ENCODE measurements at places on chromosomes 6 and 20.

DNA sequence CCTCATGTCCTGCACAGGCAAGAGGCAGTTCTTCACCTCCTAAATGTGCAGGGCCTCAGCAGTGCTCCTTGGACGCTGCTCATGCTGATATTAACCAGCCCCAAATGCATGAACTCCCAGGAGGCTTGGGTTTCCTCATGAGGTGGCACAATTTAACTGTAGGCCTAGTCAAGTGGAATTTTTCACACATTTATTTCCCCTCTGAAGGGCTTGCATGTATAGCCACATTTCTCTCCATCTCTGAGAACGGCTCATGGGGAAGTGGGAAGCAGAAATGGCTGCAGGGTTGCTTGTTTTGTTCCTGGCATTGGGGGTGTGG is 72.8 kb upstream of the PAX1 start:
- no peak for DNase-seq

DNA sequence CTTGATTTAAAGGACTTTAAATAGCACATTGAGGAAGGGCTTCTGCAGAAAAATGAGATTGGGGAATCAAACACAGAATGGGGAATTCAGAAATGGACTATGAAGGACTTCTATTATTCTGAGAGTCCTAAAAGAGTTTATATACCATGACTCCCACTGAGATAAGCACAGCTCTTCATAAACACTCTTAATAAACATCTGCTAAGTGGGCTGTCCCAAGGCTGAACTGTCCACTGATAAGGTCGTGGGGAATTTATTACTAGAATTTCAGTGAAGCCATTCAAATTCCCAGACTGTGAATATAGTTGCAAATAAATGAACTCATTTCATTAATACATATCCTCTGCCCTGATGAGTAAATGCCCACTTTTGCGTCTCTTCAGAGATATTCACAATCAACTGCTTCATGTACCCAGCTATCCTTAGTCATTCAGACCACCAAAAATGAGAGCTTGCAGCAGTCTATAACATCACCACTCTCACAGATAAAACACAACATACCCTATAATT is 468.2 kb upstream of the RUNX2 start:
- no peak for DNase-seq

GRCh38 chr6:16635810-16636602 is 125.3 kb downstream of the ATXN1 start:
- no peak for DNase-seq

DNA sequence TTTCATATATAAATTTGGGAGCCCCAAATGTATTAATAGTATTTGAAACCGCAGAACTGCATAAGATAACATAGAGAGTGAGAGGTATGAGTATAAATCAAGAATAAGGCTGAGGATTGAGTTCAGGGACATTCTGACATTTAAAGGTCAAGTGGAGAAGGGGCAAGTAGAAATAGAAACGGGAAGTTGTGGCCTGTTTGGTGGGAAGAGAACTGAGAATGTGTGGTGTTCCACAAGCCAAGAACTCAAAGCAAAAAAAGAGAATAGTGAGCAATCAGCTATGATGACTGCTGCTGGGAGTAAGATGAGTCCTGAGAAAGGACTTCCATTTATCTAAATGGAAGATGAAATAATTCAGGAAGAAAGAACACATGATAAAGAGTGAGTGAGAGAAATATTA is 418.4 kb downstream of the CD109 start:
- no peak for DNase-seq

DNA sequence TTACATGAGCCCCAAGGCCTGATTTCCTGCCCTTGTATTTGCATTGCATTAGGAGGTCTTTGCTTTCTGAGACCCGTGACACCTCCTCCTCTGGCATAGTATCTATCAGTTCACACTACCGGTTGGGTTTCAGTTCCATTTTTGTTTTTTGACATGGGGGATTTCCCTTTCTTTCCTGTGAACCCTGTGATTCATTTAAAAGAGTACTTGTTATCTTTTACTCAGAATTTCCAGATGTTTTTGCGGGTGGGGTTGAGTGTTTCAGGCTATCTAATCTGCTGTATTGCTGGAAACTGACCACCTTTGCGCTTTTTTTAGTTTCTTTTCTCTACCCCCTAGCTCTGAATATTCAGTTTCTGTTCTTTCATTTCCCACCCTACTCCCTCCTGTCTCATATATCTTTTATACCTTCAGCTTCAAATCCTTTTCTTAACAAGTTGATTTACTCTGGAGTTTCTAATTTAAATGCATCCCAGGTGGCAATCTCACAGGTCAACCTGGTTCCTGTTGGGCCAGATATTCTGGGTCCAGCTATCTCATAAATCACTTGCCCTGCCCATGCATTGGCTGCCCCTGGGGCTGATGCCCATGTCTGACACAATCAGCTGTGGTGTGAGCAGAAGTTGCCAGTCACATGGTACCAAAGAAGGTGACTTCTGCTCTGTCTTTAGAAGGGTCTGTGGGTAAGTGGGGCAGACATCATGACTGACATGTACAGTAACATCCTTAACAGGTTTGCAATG is 14.3 kb upstream of the NCOA3 start:
- DNase-seq, result peak; percentile 49

DNA sequence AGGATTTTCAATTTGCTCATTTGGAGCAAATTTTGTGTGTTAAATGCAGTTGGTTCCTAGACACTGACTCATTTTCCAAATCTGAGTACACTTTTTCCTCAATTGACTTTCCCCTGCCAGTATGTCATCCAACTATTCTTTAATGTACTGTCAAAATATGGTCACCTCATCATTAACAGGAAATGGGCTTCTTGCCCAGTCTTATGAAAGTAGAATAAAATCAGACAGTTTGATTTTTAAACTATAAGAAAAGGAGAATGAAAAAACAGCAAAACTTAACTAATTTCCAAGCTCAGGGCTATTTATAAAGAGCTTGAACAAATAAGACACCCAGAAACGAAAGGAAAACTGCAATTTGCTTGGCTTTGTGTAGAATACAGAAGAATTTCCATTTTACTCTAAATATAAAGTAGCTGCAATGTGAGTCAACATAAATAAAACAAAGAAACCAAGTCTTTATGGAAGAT is 43.7 kb upstream of the RAB23 start:
- DNase-seq, result no peak

GRCh38 chr6:107641500-107641941 is 151.6 kb downstream of the SOBP start:
- DNase-seq, result no peak

DNA sequence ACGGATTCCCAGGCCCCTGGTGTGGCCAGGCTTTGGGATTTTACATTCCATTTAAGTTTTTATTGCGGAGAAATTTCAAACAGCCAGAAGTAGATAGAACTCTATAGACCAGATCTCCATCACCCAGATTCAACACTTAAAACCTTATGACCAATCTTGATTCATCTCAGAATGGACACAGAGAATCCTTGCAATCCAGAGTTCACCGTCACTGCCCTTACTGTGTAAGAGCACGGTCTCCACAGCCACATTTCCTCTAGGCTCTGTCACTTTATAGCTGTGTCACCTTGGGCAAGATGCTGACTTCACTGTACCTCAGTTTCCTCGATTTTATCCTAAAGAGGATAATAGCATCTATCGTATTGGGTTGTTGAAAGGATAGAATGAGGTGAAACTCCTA is 979 bp downstream of the ZNF133 start:
- DNase-seq, result no peak

DNA sequence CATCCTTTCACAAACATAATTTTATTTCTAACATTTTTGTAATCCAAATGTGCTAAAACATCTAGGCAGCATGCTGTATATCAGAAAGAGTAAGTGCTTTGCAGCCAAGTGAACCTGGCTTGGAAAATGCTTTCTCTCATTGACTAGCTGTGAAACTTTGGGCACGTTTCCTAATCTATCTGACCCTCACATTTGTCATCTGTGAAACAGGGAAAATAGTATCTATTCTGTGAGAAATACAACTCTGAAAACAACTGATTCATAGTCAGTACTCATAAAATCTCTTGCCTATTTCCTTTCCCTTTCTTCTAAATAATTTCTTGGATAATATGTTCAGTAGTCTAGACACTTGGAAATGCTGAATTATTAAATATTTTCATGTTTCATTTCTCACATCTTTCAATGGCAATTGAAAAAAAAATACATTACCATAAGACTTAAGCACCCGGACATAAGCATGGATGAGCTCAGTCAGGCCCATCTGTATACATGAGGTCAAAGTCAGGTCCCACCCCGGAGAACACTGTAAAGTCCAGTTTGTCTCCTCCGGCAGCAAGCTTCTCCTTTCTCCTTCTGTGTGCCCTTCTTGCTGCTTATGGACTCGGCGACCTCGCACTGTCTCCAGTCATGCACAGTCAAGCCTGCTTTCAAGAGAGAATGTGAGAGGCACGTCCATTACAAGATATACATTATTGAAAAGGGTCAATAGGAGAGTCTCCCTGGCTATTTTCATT is 455.0 kb upstream of the SOX4 start:
- DNase-seq, result no peak

DNA sequence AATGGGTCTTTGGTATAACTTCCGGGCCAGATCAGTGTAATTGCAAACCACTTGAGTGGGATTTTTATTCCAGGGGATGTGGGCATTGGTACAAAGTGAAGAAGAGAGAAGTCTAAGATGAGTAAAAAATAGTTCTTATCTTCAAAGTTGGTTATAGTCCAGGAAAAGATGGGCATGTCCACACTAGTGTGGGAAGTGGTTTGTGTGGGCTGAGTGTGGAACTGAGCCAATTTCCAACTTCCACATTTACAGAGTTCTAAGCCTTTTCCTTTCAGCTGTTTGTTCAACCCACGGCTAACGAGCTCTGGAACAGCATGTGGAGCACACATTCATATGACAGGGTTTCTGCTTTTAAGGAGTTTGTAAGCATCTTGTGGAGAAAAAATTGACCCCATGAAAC is 72.3 kb upstream of the IFNGR1 start:
- DNase-seq, result peak; percentile 77
